ENCODE measurements at places on chromosomes 5 and 9.

DNA sequence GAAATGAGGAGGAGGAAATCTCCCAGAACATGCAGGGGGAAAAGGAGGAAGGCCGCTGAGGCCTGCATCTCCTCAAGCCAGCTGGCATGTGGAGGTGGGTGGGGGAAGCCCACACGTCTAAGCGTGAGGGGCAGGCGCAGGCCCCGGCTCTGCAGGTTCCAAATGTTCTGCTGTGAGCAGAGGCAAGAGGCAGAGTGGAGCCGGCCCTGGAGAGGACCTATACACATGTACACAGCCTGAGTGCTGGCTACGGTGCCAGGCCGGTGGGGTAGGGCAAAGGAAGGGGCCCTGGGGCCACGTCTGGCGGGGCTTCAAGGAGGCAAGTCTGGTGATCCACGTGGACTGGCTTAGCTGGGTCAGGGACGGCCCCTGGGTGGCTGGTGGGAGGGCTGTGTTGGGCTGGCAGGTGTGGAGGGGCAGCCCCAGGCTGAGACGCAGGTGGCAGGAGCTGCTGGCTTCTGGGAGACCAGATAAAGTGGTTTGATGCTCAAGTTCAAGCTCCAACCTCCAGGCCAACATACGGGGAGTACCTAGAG is 26.4 kb downstream of the LPCAT1 start:
- no peak for DNase-seq

GRCh38 chr5:88368201-88368600 is 99.6 kb upstream of the TMEM161B start:
- DNase-seq: no peak

- no peak for DNase-seq
These were observed 189.7 kb downstream of the DAB2IP start for GRCh38 chr9:121840838-121841760.

DNA sequence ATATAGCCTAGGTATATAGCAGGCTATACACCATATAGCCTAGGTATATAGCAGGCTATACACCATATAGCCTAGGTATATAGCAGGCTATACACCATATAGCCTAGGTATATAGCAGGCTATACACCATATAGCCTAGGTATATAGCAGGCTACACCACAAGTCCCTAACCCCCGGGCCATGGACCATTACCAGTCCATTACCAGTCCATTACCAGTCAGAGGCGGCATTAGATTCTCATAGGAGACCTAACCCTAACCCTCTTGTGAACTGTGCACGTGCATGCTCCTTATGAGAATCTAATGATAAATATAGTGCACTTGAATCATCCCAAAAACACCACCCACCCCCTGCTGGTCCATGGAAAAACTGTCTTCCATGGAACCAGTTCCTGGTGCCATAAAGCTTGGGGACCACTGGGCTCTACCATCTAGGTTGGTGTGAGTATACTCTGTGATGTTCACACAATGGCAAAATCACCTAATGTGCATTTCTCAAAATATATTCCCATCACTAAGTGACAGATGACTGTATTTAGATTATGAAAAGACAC is 4.7 kb downstream of the PLIN2 start:
- no peak for DNase-seq

GRCh38 chr5:9365512-9365911 is 180.4 kb downstream of the SEMA5A start:
- DNase-seq: no peak

- peak; percentile 65 for DNase-seq
These were observed 17.3 kb upstream of the ZBTB34 start for GRCh38 chr9:126842977-126843799.

GRCh38 chr9:130561056-130561455 is 18.3 kb upstream of the FUBP3 start:
- DNase-seq: no peak

- no peak for DNase-seq
These were observed 375.2 kb upstream of the WWC1 start for GRCh38 chr5:167916261-167916691.

- no peak for DNase-seq
These were observed 8.3 kb downstream of the UGCG start for GRCh38 chr9:111904891-111905291.

DNA sequence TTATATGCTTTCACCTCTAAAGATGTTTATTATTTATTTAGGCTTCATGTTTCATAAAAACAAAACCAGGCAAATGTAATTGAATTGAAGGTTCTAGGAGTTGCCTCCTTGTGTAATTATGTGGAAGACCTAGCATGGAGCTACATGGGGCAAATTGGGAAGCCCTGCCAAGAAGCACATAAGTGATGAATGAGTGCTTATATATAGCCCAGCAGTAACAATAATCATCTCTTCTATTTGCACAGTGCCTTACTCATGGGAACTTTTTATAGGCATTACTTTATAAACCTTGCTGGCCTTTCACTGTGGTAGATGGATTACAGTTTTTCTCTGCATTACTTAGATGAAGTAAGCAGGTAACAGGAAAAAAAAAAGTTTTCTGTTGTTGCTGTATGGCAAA is 40.0 kb upstream of the GRAMD2B start:
- DNase-seq: no peak

GRCh38 chr9:136991993-136992818 is at the start of gene PAXX:
Gene PAXX, plus strand, starts transcription at chr9:136992422. Its CDS starts 22 bp downstream, at chr9:136992444.
- peak; percentile 94 for DNase-seq

DNA sequence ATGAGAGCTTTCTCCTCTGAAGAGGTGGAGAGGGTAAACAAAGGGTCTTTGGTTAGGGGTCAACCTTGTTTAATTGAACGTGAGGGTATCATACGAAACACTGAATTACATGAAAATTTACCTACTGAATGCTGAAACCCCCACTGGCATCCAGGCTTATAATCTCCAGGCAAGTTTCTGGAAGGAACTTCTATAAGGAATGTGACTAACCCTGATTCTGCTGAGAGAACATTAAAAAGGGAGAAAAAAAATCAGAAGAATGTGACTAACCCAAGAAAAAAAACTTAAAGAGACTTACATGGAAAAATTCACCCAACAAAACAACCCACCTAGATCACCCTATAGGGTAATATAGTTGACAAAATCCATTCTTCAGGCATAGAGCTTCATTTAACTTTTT is 55.5 kb downstream of the APC start:
- no peak for DNase-seq

- DNase-seq: no peak
These were observed 275.2 kb downstream of the CDH9 start for GRCh38 chr5:26763215-26763614.

GRCh38 chr5:73295447-73295846 is 122.5 kb downstream of the TMEM174 start:
- no peak for DNase-seq

DNA sequence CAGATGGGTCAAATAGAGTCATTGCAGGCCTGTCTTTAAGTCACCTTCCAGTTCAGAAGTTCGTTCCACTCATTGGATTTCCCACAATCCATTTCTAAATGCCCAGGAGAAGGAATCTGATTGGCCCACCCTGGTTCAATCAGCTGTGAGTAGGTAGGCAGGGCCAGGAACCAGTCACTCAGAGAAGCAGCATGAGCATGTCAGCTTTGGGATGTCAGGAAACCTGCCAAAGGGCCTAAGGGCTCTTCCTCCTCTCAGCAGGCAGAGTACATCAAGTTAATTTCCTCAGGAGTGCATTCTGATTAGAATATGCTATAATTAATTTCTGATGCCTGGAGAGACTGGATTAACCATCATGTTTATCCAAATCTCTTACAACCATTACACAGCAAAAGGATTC is 412.9 kb upstream of the CCNH start:
- DNase-seq: no peak

DNA sequence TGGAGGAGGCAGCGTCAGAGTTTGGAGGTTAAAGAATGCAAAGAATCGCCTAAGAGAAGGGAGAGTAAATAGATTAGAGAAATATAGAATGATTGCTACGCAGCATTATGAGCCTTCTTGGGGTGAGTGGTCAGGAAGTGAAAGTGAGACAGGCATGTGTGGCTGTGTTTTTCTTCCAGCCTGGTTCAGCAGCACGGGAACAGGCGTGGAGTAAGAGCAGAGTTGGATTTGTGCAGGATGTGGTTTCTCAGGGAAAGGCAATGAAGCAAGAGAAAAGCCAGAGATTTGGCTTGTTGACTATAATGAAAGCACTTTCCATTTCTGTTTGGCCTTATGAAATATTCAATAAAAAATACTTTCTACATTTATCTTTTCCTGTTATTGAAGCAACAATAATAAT is 34.3 kb upstream of the FRMD3 start:
- DNase-seq: peak; percentile 32

- DNase-seq: peak; percentile 4
These were observed 12.2 kb downstream of the ZNF618 start for GRCh38 chr9:113888336-113888735.

GRCh38 chr9:138022121-138022741 is 144.6 kb downstream of the CACNA1B start:
- DNase-seq: no peak

- DNase-seq: no peak
These were observed 3.0 kb downstream of the LAMC3 start for GRCh38 chr9:131012023-131012334.

- no peak for DNase-seq
These were observed 20.6 kb upstream of the NNT start for GRCh38 chr5:43582082-43583005.

- no peak for DNase-seq
These were observed 5.5 kb downstream of the KDM4C start for GRCh38 chr9:6763244-6763643.

DNA sequence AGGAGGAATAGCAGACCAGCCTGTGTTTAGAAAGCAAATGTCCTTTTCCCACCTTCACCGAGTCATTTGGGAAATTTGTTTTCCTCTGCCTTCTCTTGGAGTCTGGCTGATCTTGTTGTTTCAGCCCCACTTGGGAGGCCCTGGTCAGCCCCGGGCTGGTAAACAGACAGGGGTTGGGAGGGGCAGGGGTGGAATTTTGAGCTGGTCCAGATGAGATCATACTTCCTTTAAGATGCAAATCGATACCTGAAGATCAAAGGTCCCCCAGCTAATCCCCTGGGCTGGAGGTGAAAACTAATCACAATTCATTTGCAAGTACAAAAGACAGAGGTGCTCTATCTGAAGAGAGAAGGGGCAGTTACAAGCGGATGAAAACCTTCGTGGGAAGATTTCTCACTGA is 118.4 kb downstream of the PAPPA start:
- DNase-seq: peak; percentile 16

DNA sequence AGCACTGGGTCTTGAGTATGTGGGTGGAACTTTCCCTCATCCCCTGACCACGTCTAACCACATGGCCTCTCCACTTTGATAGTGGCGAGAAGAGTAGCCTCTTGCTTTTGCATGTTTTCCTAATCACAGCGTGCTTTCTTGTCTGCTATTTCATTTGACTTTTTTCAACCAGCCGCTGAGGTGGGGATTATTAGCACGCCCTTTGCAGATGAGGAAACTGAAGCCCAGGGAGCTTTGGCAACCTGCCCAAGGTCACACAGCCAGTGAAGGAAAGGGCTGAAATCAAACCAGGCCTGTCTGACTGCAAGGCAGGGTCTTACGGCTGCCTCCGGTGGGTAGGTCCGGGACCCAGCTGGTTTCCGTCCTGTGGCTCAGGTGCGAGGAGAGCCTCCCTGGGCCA is 106.5 kb upstream of the MSX2 start:
- peak; percentile 25 for DNase-seq

- DNase-seq: no peak
These were observed 20.9 kb upstream of the ARHGAP26 start for GRCh38 chr5:142749321-142749720.

DNA sequence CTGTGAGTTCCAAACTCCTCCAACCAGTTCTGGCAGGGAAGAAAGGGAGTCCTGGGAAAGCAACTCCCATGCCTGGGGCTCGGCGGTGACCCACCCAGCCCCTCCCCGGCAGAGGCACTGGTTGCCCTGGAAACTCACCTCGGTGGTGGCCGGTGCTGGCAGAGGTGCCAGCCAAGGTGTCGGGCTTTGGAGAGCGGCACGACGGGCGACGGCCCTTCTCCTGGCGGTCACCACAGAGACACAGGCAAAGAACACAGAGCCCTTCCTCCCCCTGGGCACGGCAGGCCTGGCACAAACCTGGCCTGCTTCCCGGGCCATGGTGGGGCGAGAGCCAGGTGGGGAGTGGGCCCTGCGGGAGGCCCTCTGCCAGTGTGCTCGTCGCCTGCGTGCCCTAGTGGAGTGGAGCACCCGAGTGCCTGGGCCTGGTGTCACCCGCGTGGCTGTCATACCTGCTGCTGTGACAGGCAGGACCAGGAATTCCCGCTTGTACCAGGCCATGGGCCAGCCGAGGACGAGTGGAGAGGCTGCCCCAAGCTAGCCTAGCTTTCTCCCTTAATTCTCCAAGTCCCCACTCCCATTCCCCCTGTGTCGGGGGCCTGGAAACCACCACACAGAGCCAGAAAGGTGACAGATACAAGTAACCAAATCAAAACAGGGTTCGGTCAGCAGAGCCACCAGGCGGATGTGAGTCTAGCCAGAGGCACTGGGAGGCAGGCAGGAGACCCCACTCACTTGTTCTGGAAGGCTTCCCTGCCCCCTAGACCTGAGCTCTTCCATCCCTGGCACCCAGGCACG is 8.2 kb upstream of the RALGDS start:
- no peak for DNase-seq

DNA sequence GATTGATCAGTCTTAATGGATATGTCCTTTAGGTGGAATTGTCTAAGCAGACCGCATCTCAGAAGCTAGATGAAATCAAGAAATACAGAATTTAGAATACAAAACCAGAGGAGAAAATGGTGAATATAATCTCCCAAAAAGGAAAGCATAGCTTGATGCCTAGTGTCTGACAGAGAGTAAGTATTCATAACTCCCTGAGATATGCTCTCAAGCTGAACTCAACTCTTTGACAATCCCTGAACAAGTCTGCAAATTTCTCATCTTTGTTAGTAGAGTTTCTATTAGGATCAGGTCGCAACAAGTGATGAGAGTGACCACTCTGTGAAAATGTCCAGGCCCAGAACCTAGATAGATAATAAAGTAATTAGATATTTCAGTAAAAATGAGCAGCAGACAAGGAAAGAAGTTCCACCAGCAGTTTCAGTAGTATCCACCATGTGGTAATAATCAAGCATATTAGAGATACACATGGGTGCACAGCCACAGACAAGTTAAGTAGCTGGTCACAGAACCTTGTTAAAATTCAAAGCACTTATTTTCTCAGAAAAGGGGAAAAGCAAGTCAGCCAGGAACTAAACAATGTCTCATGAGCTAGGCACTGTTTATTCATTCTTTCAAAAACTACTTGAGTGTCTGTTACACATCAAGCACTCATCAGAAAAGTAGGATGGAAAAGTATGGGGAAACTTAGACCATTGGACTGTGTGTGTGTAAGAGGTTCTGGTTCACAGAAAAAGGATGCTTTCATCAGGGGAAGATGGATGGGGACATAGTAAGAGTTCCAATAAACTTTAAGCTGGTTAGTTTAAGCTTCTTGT is 481.5 kb upstream of the TUSC1 start:
- DNase-seq: no peak

DNA sequence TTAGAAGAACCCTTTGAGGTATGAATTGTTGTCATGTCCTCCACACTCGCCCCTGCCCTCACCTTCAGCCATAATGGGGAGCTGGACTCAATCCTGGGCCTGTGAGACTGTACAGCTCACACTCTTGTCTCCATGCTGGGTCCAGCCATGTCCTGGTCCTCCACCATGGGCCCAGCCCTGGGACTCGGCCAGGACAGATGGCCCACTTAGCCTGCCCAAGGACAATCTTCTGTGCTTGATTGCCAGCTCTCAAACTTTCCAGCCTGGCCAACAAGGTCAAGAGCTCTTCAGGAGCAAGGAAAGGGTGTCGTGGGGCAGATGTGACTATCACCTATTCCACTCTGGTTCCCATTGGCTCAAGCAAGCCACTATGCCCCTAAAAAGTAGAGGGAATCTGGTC is 90.8 kb downstream of the HRH2 start:
- DNase-seq: no peak
